Foreskin keratinocyte (primary cell): ENCODE measurements at places on chromosomes 5 and 9. TPM values are rescaled to one million over a fixed set of nuclear protein-coding genes. Genes with fewer than 3 reads are reported as not detected.
A peak's percentile ranks its signal among the peaks of the same experiment; 100 is the strongest.

The CARTPT gene
- total RNA-seq, result not detected in 2 replicates

The PLAC8L1 gene
- total RNA-seq, result not detected in 2 replicates

The IFNA2 gene
- total RNA-seq, result not detected in 2 replicates

DNA sequence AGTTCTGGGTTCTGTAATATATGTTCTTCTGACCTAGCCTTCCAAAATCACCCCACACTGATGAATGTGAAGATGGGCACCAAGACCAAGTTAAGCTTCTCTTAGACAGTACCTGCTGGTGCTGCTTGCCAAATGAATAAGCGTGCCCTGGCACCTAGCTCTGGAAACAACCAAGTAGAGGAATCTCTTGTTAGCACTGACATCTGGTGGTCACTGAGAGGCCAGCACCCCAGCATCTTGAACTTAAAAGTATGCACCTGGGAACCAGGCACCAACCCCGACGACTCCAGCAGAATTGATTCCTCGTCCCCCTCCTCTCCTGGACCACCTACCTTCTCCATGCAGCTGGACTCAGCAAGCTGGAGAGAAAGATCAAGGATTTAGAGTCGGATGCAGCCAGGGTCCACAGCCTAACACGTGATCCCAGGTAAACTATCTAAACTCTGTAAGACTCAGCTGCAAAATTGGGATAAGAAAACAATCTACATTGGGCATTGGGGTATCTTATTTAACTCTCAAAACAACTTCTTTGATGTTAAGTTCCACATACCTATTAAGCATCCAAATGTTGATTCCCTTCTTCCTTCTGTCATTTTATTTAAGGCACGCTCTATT is 89.8 kb downstream of the SLC1A3 start:
- peak; percentile 62 for DNase-seq

- DNase-seq, result no peak
These were observed 29.0 kb downstream of the STK10 start for GRCh38 chr5:172159016-172159415.

DNA sequence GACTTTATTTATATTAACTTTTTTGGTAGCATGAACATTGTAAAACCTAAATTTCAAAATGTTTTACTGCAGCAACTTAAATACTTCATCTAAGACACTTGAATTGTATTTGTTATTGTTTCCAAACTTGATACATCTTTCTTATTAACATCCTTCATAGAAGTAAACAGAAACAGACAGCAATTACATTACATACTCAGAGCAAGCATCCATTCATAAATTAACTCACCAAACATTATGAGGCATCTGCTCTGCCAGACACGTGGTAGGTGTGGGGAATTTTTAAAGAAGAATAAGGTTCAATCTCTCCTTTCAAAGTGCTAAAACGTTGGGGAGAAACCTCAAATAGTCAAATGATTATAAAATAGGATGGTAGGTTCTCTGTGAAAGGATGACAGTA is 130.8 kb downstream of the MUSK start:
- DNase-seq, result no peak
